ENCODE measurements at places on chromosomes 16 and 17. TPM values are rescaled to one million over a fixed set of nuclear protein-coding genes. Genes with fewer than 3 reads are reported as not detected.

Gene ASGR1
- 23.9 TPM for total RNA-seq

Gene CRYM
- total RNA-seq: 3.7 TPM

Gene VMO1
- 2.9 TPM for total RNA-seq

Gene TEX19
- 0.26 TPM for total RNA-seq

Gene IRX6
- total RNA-seq: 0.82 TPM

Gene MYH3
- total RNA-seq: 2.1 TPM

Gene KLHL10
- not detected for total RNA-seq

Gene WNT9B
- 0.26 TPM for total RNA-seq

Gene RCVRN
- total RNA-seq: not detected

Gene CXCL16
- 0.13 TPM for total RNA-seq

Gene TEDC2
- total RNA-seq: 9.1 TPM

Gene TBKBP1
- total RNA-seq: 31.4 TPM

Gene PPP1R1B
- total RNA-seq: not detected
